ENCODE measurements at places on chromosomes 1 and 21. TPM values are rescaled to one million over a fixed set of nuclear protein-coding genes. Genes with fewer than 3 reads are reported as not detected.

DNA sequence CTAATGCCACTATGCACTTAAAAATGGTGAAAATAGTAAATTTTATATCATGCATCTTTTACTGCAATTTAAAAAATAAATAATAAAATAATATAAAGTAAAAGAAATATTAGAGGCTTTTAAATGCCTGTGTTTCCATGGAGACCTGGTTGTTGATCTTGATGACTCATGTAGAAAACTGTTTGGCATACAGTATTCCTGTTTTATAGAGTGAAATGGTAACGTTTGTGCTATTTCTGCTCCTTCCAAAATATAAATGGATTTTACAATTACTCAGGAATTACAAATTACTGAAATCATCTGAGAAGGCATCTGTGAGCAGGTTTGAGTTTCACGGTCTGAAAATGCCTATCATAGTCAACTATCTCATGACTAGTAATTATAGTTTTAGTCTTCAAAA, 98.4 kb upstream of the USP25 start:
- no peak for DNase-seq

- DNase-seq: no peak
Observed at GRCh38 chr1:90732136-90732535, 15.0 kb upstream of the BARHL2 start.

DNA sequence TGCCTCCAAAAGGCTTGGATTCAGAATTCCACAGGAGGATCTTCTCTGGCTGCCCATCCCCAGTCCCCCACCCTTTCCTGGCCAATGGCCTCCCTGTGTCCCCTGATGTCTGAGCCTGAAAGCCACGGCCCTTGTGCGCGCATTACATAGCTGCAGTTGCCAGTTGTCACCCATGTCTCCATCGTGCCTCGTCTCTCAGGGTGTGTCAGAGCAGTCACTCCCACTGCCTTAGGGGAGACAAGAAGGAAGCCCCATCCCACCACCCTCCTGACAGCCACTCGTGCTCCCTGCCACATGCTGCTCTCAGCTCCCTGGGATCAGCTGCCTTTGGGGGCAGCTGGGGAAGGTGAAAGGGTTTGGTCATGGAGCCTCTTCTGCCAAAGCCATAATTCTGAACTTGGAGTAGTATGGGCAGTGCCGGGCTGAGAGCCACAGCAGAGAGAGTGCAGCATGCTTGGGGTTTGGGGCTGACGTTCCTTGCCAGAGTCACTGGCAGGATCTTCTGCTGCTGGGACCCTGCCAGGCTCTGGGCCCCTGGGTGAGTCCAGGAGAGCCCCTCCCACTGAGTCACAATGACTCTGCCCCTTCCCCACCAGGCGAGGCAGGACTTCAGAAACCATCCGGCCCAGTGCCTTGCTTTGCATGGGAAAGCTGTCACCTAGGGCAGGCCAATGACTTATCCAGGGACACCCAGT, 285.9 kb upstream of the VAMP3 start:
- no peak for DNase-seq

DNA sequence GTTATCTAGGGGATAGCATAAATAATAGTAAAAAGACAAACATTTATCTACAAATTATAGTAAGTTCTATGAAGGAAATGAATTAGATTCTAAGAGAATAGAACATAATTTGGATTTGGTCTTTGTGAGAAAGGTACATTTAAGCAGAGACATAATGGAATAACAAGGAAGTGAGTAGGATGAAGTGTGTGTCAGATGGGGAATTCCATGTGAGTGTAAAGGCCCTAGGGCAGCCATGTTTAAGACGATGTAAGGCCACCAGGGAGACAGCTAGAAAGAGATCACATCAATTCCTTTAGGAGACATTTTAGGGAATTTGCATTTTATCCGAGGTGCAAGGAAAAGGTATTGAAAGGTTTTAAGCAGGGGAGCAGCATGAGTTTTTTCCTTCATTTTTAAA, 33.8 kb upstream of the ELAVL4 start:
- no peak for DNase-seq

DNA sequence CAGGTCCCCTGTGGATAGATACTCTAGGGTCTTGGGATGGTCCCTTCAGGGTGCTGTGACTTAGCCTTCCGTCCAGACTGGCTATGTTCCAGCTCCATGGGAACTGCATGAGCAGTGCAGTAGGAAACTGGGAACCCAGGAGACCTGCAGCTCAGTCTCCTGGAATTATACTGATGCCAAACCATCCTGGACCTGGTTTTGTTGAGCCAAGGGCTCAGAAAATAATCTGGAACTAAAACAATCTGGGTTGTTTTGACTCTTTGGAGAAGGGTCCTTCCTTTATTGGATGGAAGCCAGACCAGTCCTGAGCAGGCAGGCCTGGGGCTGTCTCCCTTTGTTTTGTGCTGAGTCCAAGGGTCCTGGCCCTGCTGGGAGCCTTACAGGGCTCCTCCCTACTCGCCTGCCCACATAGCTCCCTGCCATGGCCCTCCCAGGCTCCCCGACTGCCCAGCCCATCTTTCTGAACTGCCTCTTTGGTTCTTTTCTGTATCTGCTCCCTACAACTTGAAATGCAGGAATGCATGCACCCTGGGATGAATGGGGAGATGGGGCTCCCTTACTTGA, 1.2 kb downstream of the IPO13 start:
- no peak for DNase-seq

DNA sequence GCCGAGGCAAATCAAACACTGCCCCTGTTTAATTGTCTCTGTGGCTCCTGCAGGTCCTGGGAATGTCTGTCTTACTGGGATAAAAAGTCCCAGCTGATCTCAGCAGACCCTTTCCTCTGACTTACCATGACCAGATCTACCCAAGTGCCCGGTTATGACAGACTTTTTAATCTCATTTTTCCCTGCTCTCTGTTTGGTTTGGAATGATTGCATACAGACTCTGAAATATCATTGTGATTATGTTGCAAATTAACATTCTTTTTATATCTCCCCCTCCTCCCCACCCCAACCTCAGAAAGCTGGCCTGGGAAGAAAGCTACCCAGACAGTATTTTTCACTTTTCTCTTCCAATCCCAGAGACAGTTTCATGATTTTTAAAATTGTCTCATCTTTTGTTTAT, 16.3 kb downstream of the RAB7B start:
- no peak for DNase-seq

DNA sequence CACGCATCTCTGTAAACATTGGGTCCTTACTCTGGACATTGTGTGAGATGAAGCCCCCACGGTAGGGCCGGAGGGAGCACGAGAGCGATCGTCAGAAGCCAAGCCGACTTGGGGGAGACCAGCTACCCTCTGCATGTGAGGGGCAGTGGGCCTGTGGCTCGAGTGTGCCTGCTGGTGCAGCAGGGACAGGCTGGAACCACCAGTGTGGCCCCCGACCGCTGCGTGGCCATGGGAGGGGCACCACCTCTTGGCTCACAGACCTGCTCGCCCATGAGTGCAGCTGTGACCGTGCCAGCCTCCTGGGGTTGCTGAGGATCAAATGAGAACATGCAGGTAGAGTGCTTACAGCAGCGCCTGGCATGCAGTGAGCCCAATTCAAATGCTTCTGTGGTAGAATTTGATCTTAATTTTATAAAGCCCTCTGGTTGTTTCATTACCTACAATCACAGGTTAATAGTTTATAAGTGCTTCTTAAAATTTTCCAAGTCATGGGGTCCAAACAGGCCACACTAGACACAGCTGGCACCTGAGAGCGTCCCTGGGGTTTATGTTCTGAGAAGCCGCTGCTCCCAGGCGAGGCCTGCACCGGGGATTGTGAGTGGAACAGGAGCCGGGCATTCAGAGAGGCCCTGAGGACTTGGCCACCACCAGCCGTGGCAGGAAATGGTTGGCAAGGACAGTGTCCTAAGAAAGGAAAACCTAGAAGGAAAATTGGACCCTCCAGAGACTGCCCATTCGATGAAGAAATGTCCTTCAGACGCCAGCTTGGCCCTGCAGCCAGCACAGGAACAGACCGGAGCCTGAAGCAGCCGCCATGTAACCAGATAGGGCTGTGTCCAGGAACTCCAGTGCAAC, 22.6 kb upstream of the ADARB1 start:
- no peak for DNase-seq

DNA sequence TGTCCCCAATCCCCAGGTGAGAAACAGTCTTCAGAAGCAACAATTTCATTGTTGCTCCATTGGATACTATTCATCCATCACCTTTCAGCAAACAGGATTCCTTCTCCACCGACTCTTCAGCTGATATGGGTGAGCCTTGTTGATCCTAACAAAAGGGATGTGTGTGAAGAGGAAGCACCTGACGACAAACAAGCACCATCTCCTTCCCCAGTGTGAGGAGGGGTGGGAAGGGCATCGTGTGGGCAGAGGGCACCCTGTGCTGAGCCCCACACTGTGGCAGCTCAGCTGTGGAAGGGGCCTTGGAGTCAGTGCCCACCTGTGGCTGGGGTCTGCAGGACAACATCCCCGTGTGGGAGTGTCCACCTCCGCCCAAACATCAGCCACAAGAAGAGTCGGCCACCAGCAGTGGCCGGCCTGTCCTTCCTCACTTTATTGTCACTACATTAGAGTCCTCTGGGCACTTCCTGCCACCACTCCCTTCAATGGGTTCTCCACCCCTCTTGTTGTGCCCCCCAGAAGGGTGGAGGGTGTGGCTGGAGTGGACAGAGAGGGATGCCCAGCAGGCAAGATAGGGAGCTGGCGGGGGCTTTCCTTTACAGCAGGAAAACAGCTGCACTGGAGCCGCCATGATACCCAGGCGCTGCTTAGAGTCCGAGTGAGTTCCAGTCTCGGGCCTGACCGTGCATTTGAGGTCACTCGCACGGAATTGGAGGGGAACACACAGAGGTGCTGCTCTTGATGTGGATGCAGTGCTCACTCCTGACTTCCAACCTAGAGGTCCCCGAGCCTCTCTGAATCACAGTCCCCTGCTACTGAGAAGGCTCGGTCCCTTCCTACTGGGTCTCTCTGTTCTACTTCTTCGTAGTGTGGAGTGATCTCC, 40.9 kb downstream of the VPS26C start:
- DNase-seq: no peak

Gene PM20D1
- polyA plus RNA-seq: 4.1 TPM

Gene LCE1D
- not detected for polyA plus RNA-seq

Gene RIPPLY3
- polyA plus RNA-seq: 1.6 TPM

Gene SH3BGR
- polyA plus RNA-seq: 4.9 TPM
